ENCODE measurements at places on chromosomes 3 and 15. TPM values are rescaled to one million over a fixed set of nuclear protein-coding genes. Genes with fewer than 3 reads are reported as not detected.

DNA sequence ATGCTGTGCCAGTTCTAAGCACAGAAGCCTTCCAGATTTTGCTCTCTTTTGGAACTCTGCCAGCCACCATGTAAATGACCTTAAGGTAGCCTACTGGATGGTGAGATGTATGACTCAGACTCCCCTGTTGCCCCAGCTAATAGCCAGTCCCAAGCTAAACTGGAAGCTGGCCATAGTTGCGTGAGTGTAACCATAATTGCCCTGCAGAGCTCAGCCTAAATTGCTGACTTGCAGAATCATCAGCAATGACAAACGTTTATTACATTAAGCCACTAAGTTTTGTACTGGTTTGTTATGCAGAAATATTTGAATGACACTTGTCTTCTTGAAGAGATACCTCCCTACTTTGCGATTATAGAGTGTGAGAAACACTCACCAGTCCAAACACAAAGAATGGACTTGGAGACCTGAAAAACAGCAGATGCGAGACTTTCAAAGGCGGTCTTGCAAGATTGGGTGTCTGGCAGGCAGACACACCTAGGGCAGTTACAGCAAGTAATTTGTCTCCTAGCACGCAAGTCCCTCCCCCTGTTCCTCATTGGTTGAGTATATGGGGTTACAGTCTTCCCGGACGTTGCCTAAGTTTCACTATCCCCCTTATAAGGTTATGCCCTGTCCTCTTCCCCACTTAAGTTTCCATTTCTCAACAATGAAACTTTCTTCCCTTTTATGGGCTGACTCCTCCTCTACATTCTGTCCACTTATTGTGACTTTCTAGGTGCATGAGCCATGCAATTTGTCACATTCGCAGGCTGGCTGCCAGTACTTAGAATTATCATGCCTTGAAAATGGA lies 83.6 kb upstream of the XCR1 start:
- no peak for DNase-seq

- DNase-seq: no peak
These were observed 483.5 kb downstream of the GABRG3 start for GRCh38 chr15:27454281-27455075.

DNA sequence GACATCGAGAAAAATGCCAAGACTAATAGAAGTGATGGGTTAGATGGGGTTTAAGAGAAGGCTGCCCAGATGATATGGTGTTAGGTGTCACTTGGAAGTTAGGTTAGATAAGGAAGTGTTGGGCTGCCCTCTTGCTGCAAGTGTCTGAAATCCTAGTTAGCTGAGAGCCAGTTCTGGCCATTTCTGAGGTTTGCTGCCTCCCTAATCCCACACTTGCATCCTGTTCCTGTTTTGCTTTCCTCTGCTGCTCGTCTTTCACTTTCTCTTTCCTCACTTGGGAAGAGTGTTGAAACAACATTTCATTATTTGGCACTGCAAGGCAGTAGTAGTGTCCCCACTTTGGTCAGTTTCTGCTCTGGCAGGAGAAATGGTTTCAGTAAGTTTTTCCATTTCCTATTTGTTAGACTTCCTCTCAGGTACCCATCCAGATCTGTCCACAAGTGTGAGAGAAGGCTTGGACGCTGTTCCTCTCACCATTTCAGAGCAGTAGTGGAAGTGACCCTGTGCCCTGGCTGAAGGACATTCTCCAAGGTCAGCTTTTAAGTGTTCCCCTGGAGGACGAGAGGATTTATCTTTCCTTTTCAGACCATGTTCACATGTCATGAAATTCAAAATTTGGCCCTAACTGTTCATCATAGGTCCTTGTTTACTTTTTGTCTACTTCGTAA lies 93.3 kb downstream of the ADAMTSL3 start:
- DNase-seq: no peak

GRCh38 chr3:152396867-152397266 lies 128.1 kb downstream of the MBNL1 start:
- no peak for DNase-seq

GRCh38 chr3:47342151-47342550 lies 38.7 kb upstream of the PTPN23 start:
- DNase-seq: no peak

DNA sequence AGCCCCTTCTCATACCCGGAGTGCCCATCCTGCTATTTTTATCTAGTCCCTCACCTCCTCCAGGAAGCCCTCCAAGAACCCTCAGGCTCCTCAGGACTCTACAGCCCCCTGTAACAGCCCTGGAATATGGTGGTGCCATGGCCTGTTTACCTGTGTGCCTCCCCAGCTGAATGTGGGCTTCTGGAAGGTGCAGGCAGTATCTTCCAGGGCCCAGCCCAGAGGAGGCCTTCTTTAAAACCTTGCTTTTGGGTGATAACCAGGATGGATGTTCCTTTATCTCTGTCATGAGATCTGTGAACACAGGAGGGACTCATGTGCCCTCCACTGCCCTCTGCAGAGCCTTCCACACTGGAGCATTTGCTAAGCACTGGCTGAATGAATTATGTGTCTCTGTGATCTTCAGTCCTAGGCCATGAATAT lies 36.7 kb upstream of the MRPS22 start:
- DNase-seq: no peak

GRCh38 chr15:74839526-74840395 lies 3.2 kb downstream of the ULK3 start:
- DNase-seq: no peak

DNA sequence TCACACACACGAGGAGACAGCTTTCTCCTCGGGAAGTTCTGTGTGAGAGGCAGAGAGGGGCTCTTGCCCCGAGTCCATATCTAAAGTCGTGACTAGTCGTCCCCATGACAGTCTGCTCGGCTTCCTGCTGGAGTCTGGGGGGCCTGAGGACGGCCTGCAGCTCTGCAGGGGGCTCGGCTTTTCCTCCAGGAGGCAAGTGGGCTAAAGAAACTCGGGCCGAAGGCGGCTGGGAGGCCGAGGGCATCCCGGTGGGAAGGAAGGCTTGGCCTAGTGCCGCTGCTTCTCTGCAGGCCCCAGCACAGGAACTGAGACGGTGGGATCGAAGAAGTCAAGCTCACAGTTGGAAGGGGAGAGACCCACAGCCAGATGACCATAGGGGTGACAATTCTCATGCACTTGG lies 25.4 kb upstream of the PIGZ start:
- no peak for DNase-seq

- DNase-seq: no peak
These were observed 71.6 kb downstream of the SLMAP start for GRCh38 chr3:57827757-57828156.

GRCh38 chr3:113329757-113330156 lies 111.5 kb downstream of the CFAP44 start:
- no peak for DNase-seq

DNA sequence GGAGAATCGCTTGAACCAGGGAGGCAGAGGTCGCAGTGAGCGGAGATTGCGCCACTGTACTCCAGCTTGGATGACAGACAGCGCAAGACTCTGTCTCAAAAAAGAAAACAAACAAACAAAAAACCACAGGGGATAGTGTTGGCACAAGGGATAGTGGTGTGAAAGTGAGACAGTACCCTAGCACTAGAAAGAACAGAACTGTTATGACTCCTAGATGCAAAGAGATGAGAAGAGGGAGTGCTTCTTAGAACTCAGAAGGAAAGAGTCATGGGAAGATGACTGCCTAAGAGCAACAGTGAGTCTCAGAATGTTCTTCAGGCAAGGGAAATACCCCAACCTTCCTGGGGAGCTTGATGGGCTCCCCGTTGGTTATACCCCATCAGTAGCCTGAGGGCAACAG lies 17.8 kb upstream of the ZNF770 start:
- DNase-seq: no peak

DNA sequence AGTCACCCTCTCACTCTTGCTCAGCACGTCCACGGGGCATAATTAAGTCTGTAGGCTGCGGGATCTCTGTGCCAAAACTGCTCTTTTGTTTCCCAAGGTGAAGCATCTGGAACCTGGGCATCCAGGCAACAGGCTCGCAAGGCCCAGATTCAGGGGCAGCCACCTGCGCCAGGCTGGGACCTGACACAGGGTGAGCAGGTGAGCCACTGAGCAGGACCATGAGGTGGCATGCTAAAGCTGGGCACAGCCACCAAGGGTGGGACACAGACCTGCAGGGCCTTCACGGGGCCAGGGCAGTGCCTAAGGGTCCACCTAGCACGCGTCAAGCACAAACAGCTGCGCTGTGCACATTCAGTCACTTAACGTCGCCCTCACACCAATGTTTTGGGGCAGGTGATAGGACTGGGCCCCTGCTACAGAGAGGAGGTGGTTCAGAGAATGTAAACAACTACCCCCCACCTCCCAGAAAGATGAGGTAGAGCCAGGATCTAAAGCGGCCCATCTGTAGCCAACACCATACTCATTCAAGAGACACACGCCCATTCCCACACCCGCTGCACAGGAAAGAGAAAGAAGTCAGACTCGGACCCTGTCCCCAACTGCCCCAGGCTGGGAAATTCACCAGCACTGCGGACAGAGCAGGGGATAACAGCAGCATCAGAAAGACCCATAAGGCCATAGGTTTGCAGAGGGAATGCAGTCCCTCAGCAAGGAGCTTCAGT lies 16.3 kb downstream of the XXYLT1 start:
- no peak for DNase-seq

DNA sequence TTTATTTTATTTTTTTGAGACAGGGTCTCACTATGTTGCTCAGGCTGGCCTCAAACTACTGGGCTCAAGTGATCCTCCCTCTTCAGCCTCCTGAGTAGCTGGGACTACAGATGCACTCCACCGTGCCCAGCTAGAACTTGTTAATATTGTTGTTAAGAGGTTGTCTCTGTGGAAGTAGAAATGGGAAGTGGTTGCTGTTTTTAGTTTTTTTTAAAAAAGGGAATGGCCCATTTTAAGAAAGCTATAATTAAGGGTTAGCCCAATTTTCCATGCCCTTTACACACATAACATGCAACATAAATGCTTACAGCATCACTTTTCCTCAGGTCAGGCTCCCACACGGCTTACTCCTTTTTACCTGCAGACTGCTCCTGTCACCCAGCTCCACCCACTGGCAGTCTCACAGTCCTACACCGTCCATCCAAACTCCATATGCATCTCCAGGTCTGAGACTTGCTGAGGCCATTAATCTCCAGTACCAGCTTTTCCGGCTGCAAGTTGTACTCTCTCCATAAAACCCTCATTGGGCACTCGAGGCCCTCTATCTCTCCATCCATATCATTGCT lies 19.8 kb downstream of the MORC1 start:
- peak; percentile 16 for DNase-seq

GRCh38 chr15:40821195-40821594 lies 7.3 kb downstream of the PPP1R14D start:
- no peak for DNase-seq

GRCh38 chr15:37038716-37039106 lies 61.6 kb downstream of the MEIS2 start:
- DNase-seq: no peak

DNA sequence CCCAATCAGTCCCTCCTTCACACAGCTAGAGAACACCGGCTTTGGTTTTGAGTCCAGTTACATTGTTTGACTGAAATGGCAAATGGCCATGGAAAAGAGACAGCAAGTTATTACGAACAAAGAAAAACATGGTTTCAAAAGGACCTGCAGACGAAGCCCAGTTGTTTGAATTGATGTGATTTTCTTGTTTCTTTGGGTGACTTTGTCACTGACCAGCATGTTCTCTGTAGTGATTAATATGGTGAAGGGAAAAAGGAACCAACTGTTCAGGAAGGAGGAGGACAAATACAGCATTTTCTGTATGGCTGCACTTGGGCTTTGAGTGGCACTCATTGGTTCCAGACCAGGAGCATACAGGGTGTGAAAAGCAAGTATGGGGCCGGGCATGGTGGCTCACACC lies 217.4 kb upstream of the TPM1 start:
- DNase-seq: no peak

DNA sequence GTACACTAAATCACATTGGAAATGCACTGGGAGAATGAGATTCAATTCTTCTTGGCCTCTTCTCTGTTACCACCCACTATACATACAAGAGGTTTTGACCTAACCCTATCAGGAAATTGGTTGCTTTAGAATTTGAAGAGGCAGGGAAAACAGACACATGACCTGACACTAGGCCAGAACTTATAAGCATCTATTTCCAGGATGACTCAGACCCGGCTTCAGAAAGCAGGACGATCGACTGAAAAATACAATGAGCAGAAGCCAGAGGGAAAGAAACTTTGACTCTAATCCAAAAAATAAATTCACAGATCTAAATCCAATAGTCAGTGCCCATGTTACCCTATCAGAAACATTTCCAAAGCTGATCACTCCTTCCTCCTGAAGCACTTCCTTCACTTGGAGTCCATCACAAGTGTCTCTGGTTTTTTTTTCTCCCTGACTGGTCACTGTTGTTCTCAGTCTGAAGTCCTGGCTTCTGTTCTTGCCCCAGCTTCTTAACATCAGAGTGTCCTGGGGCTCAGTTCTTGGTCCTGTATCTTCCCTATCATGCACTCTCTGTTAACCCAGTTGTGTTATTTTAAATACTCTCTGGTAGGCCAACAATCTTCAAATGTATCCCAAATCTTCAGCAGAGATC lies 133.6 kb downstream of the P2RY1 start:
- DNase-seq: no peak

- DNase-seq: no peak
These were observed 108.5 kb downstream of the CYP19A1 start for GRCh38 chr15:51229907-51230330.

GRCh38 chr3:142270407-142270806 lies 45.0 kb upstream of the GK5 start:
- peak; percentile 25 for DNase-seq

- peak; percentile 83 for DNase-seq
These were observed 31.9 kb downstream of the EHD4 start for GRCh38 chr15:41940441-41940857.

Gene GPR87
- total RNA-seq: 2.3 TPM

Gene CTXN2
- total RNA-seq: 0.05 TPM

Gene AADACL2
- total RNA-seq: not detected

Gene LMCD1
- 3.1 TPM for total RNA-seq

Gene SETD2
- 31.8 TPM for total RNA-seq

Gene UNC13C
- not detected for total RNA-seq

Gene ATP8B4
- 5.1 TPM for total RNA-seq

Gene CMTM7
- total RNA-seq: 67.0 TPM

Gene GLDN
- not detected for total RNA-seq
